ENCODE measurements at places on chromosomes 2 and 18. TPM values are rescaled to one million over a fixed set of nuclear protein-coding genes. Genes with fewer than 3 reads are reported as not detected.

Gene ARMC9
- polyA plus RNA-seq, result 0.07 TPM

Gene CD28
- polyA plus RNA-seq, result 0.21 TPM

GRCh38 chr2:65813631-65814173, 381.3 kb upstream of the SPRED2 start:
- no peak for DNase-seq

Gene FKBP7
- 0.25 TPM for polyA plus RNA-seq

DNA sequence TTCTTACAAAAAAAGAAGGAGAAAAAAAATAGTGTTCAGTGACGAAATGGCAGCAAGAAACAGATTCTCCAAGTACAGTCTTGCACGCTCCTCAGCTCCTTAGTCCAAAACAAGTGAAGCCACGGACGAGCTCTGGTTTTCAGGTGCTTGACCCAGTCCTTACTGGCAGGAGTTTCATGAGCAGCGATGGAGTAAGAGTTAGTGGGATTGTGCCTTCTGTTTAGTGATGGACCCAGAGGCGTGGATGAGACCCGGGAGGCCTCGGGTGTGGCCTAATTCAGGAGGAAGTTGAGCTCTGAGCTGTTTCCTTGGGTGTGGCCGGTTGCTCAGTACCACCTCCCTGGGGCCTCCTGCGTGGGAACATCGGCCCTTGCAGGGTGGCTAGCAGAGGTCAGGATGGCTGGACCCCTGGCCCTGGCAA, 52.0 kb downstream of the KIF5C start:
- peak; percentile 66 for DNase-seq

Gene SALL3
- not detected for polyA plus RNA-seq

Gene CHRND
- not detected for polyA plus RNA-seq

- DNase-seq, result no peak
These were observed 388.1 kb upstream of the ACVR2A start for GRCh38 chr2:147456779-147457178.

DNA sequence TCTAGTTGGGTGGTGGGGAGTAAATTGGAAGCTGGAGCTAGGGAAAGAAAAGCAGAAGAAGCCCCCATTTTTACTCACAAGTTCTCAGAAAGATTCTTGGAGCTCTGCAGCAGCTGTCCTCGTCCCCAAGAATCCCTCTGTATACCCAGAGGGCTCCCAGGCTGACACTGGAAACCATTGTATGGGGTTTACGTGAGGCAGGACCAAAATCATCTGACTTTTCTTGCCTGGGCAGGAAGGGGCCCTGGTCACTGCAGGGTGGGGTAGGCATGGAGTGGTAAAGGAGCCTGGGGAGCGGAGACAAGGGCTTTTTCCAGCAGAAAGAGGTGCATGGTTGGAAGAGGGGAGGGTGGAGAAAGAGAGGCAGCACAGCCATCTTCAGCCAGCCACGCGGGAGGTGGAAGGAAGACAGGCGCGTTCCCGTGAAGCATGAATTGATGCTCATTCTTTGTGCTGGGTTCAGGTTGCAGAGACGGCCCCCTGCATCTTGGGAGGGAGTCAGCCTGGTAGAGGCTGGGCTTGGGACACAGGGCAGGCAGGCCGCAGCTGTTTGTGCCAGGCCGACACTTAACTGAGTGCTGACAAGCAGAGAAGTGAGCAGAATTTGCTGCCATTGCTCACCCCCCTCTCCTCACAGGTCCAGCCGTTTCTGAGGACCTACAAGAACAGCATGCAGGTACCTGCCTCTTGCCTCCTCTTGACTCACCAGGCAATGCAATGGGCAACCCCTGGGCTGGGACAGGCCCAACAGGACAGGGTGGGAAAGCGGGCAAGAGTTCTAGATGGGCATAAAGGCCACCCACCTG, 94.8 kb downstream of the PLB1 start:
- no peak for DNase-seq

Gene STPG4
- polyA plus RNA-seq, result not detected

Gene CCDC178
- not detected for polyA plus RNA-seq

GRCh38 chr2:172640389-172640788, 84.5 kb downstream of the PDK1 start:
- DNase-seq, result no peak

Gene INPP1
- polyA plus RNA-seq, result 13.3 TPM

Gene DYNAP
- polyA plus RNA-seq, result not detected

Gene INO80C
- polyA plus RNA-seq, result 22.3 TPM

DNA sequence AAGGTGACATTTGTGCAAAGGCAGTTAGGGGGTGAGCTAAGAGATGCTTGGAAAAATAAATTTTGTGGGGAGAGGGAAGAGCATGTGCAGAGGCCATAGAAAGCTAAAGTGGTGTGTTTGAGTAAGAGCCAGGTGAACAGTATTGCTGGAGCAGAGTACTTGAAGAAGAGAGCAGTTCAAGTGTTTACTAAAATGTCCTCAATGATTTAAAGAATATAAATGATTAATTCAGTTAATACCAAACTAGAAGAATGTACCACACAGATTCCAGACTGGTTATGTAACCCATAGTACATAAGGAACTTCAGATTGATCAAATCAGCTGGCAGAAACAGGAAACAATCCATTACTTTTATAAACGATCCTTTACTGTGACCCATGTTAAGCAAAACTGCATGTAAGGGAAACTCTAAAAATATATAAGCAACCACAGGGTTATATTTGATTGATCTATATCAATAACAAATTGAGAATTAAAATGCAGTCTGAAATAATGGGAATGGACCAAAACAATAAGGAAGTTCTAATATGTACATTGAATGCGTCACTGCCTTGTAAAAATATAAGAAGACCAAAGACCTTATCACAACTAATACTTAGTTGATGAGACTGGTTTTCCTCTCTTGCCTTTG, 76.9 kb downstream of the LDAH start:
- DNase-seq, result no peak

DNA sequence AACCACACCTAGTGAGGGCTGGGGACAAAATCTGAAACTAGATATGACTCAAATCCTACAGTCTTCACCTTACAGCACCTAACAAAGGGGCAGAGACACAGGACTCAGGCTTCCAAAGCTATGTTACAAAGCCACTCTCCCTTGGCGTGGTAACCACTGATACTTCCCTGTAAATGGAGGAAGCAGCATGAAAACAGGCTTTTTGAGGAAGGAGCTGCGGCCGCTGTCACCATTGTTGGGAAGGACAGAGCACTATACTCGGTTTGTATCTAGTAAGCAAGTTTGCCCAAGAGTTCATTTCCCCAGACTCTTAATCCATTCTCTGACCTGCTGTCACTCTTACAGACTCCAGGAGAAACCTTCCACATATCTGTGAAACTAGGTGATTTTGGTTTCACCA, 60.3 kb downstream of the LONRF2 start:
- peak; percentile 64 for DNase-seq

DNA sequence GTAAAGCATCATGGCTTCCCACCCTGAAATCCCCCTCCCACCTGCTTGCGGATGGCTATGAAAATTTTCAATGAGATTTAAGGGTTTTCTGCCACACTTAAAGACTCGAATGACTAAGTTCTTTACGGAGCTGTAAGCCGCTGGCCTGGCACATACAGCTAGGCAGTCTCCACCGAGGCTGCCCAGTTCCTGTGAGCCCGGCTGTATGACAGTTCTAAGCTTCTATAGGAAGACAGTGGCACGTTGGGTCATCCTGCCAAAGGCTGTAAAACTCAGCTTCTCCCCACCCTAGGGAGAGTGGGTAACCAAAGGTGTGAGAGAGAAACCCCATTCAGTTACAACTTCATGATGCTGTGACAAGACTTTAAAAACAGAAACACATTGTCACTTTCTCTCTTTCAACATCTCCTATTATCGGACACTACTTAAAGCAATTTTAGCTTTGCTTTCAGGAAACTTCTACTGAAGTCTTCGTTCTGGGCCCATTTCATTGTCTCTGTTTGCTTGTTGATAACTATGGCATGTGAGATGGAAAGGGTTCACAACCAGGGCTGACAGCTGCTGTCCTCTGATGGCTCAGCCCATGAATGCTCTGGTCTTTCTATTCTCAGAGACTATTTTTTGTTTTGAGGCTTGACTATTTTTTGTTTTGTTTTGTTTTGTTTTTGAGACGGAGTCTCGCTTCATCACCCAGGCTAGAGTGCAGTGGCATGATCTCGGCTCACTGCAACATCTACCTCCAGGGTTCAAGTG, 7.1 kb downstream of the CASP8 start:
- no peak for DNase-seq

Gene NEB
- polyA plus RNA-seq, result not detected

Gene CIB4
- not detected for polyA plus RNA-seq

- no peak for DNase-seq
These were observed 446.1 kb upstream of the FAM98A start for GRCh38 chr2:34045101-34045655.

GRCh38 chr2:237600205-237600846, 9.8 kb upstream of the RAB17 start:
- DNase-seq, result no peak

GRCh38 chr2:218166791-218167190, at the start of gene CXCR1:
TSS of gene CXCR1 (minus strand) at chr2:218166962. CDS start at chr2:218165211, 1,751 bp downstream.
- peak; percentile 71 for DNase-seq

GRCh38 chr2:46978723-46979122, 63.1 kb upstream of the MCFD2 start:
- peak; percentile 59 for DNase-seq

Gene UPP2
- polyA plus RNA-seq, result not detected

Gene AMER3
- polyA plus RNA-seq, result not detected

- DNase-seq, result no peak
These were observed 346.3 kb upstream of the TNP1 start for GRCh38 chr2:217206016-217206725.

DNA sequence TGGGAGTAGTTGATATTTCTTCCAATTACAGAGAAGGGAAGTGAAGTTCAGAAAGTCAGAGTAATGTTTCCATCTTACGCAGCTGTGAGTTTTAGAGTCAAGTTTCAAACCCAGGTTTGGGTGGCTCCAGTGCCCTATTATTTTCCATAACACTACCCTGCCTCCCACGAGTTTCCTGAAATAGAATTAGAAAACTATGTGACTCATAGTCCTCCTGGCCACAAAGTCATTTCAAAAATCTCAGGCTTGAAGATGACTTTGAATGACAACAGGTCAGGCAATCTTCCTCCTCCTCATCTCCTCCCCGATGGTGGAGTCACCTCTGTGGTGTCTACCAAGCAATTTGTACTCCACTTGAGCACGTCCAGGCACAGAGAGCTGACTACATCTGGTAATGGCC, 212.3 kb upstream of the TRIB2 start:
- no peak for DNase-seq

DNA sequence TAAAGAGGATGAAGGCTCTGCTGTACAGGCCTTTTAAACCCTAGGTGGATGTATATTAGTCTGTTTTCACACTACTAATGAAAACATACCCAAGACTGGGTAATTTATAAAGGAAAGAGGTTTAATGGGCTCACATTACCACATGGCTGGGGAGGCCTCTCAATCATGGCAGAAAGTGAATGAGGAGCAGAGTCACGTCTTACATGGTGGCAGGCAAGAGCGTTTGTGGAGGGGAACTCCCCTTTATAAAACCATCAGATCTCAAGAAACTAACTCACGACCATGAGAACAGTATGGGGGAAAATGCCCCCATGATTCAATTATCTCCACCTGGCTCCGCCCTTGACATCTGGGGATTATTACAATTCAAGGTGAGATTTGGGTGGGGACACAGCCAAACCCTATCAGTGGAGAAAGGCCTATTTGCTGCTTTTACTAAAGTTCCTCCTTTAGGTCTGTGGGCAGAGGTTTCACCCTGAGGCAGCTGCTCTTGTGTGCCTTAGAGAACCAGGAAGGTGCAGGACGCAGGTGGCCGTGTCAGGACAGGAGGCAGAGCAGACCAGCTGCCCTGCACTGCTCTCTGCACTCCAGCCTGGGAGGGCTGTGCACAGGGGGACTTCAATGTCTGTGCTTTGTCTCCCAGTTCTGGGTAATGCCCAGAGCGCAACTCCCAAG, 178.8 kb upstream of the HDAC4 start:
- DNase-seq, result no peak

Gene SEPTIN10
- polyA plus RNA-seq, result 4.2 TPM

GRCh38 chr2:71618327-71619113, 165.2 kb downstream of the DYSF start:
- no peak for DNase-seq

GRCh38 chr2:207706936-207707860, 4.2 kb upstream of the CCNYL1 start:
- DNase-seq, result peak; percentile 22

Data from CD14-positive monocyte (primary cell).